Vagina (tissue), 2 donors: ENCODE measurements at places on chromosomes 7 and 10. TPM values are rescaled to one million over a fixed set of nuclear protein-coding genes. Genes with fewer than 3 reads are reported as not detected.

The CALHM1 gene
- not detected for total RNA-seq

The ITIH5 gene
- 20.4 TPM for total RNA-seq

The ATOH7 gene
- not detected for total RNA-seq

The SFMBT2 gene
- total RNA-seq: 12.5 TPM

- DNase-seq: no peak
Measured at GRCh38 chr10:3954615-3955014, 169.6 kb upstream of the KLF6 start.

DNA sequence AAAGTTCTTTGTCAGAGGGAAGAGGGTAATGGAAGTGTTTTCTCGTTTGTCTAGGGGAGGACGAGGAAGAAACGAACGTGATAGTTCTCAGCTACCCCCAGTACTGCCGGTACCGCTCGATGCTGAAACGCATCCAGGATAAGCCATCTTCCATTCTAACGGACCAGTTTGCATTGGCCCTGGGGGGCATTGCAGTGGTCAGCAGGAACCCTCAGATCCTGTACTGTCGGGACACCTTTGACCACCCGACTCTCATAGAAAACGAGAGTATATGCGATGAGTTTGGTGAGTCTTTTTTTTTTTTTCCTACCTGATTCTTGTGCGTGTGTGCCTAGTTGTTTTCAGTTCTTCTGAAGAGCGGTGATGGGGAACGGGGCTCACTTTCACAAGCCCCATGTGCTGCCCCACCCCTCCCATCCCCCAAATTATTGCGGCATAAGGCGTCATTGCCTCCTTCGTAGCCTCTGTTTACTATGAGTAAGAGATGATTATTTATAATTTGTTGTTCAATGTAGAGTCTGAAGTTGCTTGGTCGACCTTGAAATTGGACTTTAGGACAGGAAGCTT, 98.6 kb downstream of the ARID5B start:
- DNase-seq: no peak
